ENCODE measurements at places on chromosomes 12 and 14.
A peak's percentile ranks its signal among the peaks of the same experiment; 100 is the strongest.

- no peak for DNase-seq
These were observed 54.5 kb downstream of the MIS18BP1 start for GRCh38 chr14:45198551-45198950.

GRCh38 chr12:54565310-54565985 lies 16.0 kb downstream of the PDE1B start:
- no peak for DNase-seq

DNA sequence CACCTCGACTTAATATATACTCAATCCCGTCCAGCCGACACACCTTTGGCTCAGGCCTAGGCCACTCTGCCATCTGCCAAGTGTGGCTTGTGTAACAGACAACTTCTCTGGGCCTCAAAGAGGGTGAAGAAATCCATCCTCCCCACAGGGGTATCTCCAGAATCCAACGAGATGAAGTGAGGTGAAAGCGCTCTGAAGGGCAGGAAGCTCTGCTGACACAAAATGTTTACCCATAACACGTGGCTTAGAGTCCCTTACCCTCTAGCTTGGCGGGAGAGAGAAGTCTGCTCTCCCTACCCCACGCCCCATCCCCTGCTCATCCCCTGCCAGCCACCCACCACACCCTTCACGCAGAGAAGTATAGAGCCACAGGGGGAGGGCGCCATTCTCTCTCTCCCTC lies 13.0 kb downstream of the ZBTB39 start:
- DNase-seq, result no peak

GRCh38 chr12:112116232-112117060 lies 7.9 kb upstream of the NAA25 start:
- peak; percentile 45 for DNase-seq

DNA sequence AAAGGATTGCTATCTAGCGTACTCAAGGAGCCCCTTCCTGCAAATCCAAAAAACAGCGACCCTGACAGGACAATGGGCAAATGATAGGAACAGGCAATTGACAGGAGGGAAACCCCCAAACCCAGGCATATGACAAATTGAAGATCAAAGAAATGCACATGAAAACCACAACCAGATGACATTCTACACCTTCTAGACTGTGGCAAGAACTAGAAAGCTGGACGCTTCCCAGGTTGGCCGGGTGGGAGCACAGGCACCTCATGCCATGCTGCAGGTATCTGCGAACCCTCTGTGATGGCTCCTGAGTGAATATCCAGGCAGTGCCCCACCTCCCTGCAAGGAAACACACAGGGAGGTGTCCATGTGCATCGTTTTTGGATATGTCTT lies 37.1 kb downstream of the CMKLR1 start:
- DNase-seq, result no peak

DNA sequence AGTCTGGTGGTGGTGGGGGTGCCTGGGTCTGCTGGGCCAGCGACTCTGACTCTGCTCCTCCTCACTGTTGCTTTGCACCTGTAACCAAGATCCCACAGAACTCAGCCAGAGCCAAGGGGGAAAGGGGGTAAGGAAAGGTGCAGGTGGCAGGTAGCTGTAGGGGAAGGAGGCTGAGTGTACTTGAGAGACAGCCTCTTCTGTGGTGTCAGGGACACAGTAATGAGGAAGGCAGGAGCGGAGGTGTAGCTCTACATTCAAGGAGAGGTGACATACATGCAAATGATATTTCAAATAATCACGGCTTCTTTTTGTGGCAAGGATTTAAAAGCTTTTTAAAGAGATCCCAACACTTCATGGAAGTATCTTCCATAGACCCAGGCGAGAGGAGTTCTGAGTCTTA lies 23.4 kb downstream of the TESPA1 start:
- no peak for DNase-seq

DNA sequence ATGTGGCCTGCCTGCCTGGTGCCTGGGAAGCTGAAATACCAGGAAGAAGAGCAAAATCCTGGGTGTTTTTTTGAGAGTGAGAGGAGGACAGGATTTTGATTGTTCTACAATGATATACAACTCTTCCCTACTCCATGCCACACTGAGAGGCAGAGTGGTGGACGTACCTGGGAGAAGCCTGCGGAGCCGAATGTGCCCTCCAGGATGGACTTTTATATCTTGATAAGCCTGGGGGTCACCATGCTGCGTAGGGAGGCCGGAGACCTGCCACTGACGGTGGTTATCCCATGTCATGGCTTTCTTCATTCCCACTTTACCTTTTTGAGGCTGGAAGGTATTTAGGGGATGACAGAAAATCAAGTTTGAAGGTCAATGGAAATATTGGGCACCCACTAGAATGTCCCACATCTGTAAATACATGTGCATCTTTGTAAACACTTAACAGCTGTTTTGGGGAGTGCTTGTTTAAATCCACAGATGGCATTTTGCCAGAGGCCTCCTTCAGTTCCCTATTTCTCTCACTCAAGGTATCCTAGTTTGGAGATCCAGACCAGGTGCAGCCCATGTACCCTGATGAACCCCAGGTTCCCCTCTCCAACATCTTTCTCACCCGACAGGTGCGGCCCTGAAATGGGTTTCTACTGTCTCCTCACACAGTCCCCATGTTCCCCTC lies 1.1 kb upstream of the GLT1D1 start:
- no peak for DNase-seq

DNA sequence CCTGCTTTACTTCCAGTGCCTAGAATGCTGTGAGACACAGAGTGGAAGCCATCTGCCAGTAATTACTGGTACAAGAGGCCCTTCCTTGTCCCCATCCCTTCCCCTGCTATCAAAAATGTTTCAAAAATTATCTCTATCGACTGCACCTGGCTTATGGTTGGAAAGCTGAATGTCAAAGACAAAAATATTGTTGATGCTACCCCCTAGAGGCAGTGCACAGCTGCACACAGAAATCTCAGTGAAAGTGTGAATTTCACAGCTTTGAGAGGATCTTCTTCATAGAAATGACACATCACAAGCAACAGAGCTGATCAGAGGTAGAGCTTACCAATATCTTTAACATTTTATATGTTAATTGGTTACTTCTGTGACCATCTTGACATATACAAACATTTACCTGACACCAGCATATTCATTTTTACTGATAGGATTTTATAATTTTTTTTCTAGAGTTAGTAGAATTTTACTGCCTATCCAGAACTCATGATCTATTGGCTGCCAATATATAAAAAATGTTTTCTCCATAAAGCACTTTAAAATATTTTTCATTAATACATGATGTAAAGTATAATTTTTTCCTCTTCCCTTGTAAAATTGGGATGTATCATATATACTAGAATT lies 138.0 kb downstream of the AACS start:
- no peak for DNase-seq

DNA sequence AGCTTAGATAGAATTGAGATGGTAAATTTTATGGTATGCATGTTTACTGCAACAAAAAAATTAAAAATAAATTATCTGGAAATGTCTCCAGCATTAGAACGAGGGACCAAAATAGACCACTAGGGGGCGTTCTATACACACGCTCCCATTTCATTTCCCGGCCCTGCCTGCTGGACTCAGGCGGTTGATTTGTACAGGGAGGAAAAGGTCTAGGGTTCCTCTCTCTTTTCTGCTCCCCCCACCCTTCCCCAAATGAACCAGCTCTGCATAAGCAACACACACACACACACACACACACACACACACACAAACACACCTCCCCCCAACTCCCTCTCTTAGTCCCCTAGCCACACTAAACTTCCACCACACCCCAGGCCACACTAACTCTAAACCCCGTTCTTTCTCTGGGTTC lies 7.8 kb upstream of the DTX1 start:
- DNase-seq, result peak; percentile 46

- no peak for DNase-seq
These were observed 14.6 kb upstream of the EIF5 start for GRCh38 chr14:103319422-103319821.
